ENCODE measurements at places on chromosomes 16 and 17.

DNA sequence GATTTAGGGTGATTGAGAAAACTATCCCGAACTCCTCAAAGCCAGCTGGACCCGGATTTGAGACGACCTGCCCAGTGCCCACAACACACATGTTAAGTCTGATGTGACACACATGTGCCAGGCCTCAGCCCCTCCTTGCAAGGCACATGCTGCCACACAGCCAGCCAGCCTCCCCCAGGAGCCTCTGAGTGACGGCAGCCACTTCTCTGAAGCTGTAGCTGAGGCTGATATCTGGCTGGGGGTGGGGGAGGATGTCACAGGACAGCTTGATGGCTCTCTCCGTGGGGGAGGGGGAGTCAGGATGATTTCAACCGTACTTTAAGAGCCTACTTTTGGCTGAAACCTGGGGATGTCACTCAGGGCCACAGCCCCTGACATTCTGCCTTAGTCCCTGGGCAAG, 40.9 kb downstream of the SRCIN1 start:
- no peak for DNase-seq

DNA sequence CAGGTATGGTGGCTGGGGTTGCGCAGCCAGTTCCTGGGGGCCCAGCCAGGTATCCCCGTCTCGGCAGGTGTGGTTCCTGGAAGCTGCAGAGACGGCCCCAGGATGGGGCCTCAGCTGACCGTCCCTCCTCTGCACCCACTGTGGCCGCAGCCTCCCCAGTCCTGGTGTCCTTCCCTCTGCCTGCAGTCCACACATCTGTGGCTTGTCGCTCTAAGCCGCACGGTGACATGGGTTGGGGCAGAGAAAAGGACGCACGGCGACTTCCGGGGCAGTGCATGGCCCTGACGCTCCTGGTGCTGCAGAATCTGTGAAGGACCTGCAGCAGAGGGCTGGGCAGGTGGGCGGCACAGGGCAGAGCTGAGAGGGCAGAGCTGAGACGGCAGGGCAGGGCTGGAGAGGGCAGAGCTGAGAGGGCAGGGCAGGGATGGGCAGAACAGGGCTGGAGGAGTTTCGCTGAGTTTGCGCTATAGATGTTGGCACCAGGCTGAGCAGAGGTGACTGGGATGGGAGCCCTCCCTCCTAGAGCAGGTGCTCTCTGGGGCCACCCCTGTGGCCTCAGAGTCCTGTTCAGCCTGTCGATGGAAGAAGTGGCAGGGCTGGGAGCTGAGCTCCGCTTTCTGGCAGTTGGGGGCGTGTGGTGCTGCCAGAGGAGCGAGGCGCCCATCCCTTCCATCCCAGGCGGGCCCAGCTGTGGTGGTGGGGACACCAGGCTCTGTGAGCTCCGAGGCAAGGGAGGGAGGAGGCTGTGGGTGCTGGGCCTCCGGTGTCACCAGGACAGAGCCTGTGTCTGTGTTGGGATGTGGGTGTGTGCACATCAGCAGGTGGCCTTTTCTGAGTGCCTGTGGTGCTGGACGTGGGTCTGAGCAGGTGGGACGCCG, 23.0 kb downstream of the TSC2 start:
- DNase-seq = no peak

GRCh38 chr17:49362723-49363117, 670 bp upstream of the ZNF652 start:
- DNase-seq = no peak

DNA sequence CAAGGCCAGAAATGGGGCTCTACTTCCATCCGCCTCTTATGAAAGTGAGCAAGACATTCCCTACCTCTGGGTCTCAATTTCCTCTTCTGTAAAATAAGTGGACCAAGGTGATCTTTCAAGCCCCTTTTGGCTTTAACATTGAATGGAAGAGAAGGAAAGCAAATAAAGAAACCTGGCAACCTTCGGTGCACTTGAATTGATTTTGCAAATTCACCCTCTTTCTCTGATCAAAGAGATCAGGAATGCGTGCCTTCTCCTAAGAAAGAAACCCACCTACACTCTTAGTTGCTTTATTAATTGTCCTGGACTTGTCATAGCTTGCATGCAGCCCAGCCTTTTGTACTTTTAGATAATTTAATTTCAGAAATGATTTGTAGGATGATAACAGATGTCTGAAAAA, 3.0 kb downstream of the MSI2 start:
- DNase-seq = no peak

- DNase-seq = no peak
These were observed 2.3 kb downstream of the RAB37 start for GRCh38 chr17:74739227-74739831.

- DNase-seq = no peak
These were observed 16.9 kb downstream of the MYO1D start for GRCh38 chr17:32859857-32860525.

DNA sequence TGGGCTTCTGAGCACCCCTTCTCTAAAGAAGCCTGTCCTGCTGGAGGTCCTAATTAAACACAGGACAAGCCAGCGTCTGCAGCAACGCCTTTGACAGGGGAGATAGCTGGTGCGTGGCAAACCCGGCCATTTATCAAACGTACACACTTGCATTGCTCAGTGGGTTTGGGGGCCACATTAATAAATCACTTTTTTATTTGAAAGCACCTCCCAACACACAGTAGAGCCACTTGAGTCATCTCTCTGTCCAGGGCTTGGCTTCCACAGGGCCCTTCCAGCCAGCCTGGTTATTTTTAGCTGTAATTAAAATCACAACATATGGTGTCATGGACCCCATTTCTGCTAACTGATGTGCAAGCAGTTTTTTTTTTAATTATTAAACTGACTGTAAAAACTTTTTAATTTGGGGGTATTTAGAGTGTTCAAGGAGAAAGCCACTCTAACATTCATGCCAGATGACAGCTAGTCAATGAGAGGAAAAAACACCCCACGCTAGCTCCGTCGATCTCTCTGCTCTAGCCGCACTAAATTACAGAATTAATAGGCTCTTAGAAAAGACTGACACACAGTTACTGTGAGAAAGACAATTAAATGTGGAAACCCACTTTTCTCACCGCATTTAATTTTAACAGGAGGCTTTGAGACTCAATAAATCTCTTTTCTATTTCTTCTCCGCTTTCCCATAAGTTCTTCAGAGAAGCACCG, 201.0 kb upstream of the WSCD1 start:
- no peak for DNase-seq

GRCh38 chr17:50219342-50219741, 17.9 kb upstream of the COL1A1 start:
- no peak for DNase-seq

DNA sequence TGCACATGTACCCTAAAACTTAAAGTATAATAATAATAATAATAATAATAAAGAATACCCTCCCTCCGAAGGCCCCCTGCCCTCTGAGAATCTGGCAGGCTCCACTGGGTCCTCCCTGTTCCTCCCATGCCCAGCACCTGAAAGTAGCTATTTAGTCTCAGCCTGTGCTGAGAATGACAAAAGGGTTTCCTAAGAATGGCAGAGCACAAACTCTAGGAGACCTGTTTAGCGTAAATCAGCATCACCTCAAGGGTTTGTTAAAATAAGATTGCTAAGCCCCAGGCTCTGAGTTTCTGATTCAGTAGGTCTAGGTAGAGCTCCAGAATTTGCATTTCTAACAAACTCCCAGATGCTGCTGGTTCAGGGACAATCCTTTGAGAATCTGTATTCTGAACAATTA, 606.8 kb upstream of the CDH11 start:
- no peak for DNase-seq

DNA sequence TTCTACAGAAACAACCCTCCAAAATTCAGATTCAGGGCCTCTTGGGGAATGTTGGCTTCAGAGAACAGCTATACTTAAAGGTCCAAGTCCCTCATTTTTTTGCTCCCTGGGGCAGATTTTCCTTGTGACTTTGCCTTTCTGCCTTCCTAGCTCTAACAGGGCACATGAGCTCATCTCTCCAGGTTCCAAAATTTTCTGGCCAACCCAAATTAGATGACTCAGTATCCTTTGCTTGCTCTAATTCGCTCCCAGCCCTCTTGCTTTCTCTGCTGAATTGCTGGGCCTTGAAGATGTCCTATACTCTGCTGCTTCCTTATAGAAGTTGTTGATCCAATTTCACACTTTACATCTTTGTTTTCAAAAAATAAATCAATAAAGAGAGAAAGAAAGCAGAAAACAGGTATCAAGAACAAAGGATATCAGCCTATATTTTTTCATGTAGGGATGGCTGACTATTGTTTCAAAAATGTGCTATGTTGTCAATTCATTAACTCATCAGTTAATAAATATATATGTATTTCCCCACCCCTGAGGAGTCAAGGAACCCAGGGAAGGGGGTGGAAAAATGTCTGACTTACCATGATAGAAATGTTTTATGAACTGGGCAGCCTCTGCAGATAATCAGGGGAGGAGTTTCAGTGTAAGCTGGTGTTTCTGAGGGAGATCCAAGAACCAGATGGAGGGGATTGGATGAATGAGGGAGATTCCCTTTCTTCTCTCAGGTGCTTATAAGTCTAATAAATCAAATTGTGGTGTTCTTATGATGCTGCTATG, 1.0 kb upstream of the KRTAP4-2 start:
- DNase-seq = no peak

GRCh38 chr17:38894276-38894675, 24.4 kb downstream of the LASP1 start:
- DNase-seq = no peak

GRCh38 chr16:83420206-83420760, 387.5 kb upstream of the HSBP1 start:
- DNase-seq = no peak

GRCh38 chr16:21584817-21585216, 14.6 kb upstream of the METTL9 start:
- no peak for DNase-seq

- DNase-seq = no peak
These were observed 11.0 kb downstream of the CYB561 start for GRCh38 chr17:63434951-63435571.

- no peak for DNase-seq
These were observed 176.3 kb upstream of the TNRC6C start for GRCh38 chr17:77782201-77782600.

DNA sequence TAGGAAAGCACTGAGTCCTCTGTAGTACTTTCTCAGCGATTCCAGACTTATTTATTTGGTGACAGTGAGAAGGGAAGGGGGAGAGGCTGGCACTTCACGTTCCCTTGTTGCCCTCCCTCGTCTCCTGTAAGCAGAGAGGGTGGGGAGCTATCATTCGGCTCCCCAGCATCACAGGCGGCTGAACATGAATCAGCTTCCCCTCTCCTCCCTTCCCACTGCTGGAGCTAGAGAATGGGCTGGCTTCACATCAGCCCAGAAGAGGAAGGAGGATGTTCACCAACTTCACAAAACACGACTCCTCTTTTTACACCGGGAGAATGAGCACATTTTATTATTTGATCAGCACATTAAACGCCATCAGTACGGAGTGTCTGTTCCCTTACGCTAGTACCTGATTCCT, 6.7 kb upstream of the CMIP start:
- no peak for DNase-seq

GRCh38 chr17:44198721-44199552, 747 bp downstream of the ATXN7L3 start:
- DNase-seq = peak; percentile 70

GRCh38 chr17:48001197-48001596, 30.3 kb downstream of the CDK5RAP3 start:
- DNase-seq = no peak
